Activated CD4-positive, alpha-beta memory T cell treated with anti-CD3 and anti-CD28 coated beads for 36 hours (primary cell): ENCODE measurements at places on chromosomes 2 and 18. TPM values are rescaled to one million over a fixed set of nuclear protein-coding genes. Genes with fewer than 3 reads are reported as not detected.

DNA sequence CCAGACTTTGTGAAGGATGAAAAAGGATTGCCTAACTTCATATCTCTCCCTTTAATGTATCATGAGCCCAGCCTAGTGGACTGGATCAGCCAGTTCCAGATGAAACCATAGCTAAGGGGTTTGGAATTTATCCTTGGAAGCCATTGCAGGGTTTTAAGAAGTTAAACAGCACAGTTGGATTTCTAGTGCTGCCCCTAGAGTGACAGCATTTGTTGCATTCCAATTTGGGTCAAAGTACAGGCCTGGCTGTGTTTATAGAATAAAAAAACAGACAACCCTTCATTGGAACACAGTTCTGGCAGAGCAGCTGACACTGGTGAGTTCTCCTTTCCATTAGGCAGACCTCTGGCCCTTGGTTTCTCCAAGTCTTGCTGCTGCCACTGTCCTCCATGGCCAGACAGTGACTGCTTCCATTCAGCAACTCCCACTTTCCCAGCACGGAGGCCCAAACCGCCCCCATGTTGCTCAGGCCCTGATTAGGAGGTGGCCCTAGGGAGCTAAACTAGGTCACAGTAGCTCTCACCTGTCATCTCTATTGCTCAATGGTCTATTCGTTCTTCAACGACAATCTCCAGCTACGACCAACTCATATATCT lies 8.0 kb downstream of the GPR39 start:
- DNase-seq: no peak
- H3K27ac ChIP-seq: no peak overlapping the region
- no peak overlapping the region for H3K4me3 ChIP-seq
- no peaks in the 10 kb centered on the region for H3K27me3 ChIP-seq
- H3K36me3 ChIP-seq: no peaks in the 10 kb centered on the region

GRCh38 chr2:207417301-207417718 lies 112.5 kb upstream of the CREB1 start:
- no peak for DNase-seq
- H3K4me3 ChIP-seq: no peak overlapping the region
- peaks cover 6% of the 10 kb centered on the region for H3K4me1 ChIP-seq
- H3K36me3 ChIP-seq: no peaks in the 10 kb centered on the region

- H3K27me3 ChIP-seq: no peaks in the 10 kb centered on the region
- H3K4me3 ChIP-seq: no peak overlapping the region
- H3K4me1 ChIP-seq: no peaks in the 10 kb centered on the region
- no peak overlapping the region for H3K27ac ChIP-seq
- peaks cover 7% of the 10 kb centered on the region for H3K36me3 ChIP-seq
- DNase-seq: no peak
These were observed 91.6 kb downstream of the ASB1 start for GRCh38 chr2:238518172-238518820.

DNA sequence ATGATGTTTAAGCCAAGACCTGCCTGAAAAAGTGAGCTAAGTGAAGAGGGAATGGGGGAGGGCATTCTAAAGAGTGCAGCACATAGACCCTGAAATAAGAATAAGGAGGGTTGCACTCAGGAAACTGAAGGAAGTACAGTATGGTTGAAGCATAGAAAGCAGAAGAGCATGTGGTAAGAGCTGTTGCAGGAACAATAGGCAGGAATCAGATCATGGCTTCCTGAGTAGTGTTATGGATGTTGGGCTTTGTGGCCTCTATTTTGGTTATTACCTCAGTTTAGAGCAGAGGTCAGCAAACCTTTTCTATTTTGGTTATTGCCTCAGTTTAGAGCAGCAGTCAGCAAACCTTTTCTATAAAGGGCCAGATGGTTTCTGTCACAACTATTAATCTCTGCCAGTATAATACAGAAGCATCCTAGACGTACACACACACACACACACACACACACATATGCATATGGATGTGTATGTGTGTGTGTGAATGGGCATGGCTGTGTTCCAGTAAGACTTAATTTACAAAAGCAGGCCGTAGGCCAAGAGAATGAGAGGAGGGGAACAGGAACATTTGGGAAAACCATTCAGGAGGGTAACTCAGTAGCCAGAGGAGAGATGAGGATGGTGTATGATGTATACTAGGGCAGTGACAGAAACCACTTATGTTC lies 91.1 kb upstream of the MYO3B start:
- H3K4me3 ChIP-seq: no peak overlapping the region
- H3K4me1 ChIP-seq: no peaks in the 10 kb centered on the region
- no peak overlapping the region for H3K27ac ChIP-seq
- peaks cover 2% of the 10 kb centered on the region for H3K36me3 ChIP-seq
- no peak for DNase-seq

- no peak for DNase-seq
- H3K36me3 ChIP-seq: peaks cover 39% of the 10 kb centered on the region
- H3K4me1 ChIP-seq: no peaks in the 10 kb centered on the region
- no peak overlapping the region for H3K27ac ChIP-seq
These were observed 136.5 kb downstream of the UBR3 start for GRCh38 chr2:169963786-169964185.

- no peaks in the 10 kb centered on the region for H3K27me3 ChIP-seq
- H3K4me1 ChIP-seq: peaks cover 2% of the 10 kb centered on the region
- no peak for DNase-seq
- H3K27ac ChIP-seq: no peak overlapping the region
These were observed 41.0 kb downstream of the EPG5 start for GRCh38 chr18:45926085-45926484.

Gene SH2D6
- 0.65 TPM for total RNA-seq

- H3K27me3 ChIP-seq: no peaks in the 10 kb centered on the region
- H3K4me1 ChIP-seq: peaks cover 36% of the 10 kb centered on the region
- no peak for DNase-seq
- no peak overlapping the region for H3K27ac ChIP-seq
These were observed 3.9 kb downstream of the TMEM185B start for GRCh38 chr2:120219291-120219690.

DNA sequence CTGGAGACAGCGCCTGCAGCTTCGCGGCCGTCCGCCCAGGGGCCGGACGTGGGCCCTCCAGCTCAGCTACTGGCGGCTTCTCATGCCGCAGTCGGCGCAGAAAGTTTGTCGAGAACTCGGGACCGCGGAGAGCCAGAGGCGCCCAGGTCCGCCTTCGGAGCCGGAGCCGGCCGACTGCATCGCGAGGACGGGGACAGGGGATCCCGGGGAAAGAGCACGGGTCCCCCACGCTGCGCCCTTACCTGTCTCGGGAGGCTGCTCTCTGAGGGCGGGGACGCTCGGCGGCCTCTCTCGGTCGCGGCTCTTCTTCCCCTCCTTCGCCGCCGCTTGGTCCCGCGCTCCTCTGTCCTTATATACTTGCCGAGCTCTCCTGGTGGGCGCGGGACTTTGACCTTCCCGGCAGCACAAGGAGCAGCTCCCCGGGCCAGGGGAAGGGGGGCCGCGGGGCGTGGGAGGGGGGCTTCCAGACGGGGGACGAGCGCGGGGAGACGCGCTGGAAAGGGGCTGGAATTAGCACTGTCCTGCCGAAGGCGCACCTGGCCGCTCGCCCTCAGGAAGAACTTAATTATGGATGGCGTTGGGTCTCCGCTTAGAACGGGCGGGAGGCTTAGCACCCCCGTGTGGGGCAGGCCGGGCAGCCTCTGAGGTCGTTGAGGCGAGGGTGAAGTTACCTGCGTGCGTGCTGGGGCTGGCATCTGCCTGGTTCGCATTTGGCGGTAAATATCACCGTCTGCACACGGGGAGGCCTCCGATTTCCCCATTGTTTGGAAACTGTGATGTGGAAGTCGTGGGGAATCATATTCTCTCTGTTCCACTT lies at the start of gene POMC:
TSS of gene POMC (minus strand) at position 325 of the 817 bp plus-strand sequence. CDS start 3,808 bp downstream, outside the sequence.
- H3K4me3 ChIP-seq: peak within 1 kb of the TSS; percentile 51
- H3K27me3 ChIP-seq: peaks cover 36% of the 10 kb centered on the region
- peak; percentile 39 for DNase-seq
- no peaks in the 10 kb centered on the region for H3K36me3 ChIP-seq

Gene NCK2
- total RNA-seq: 85.8 TPM
